ENCODE measurements at places on chromosomes 4 and X. TPM values are rescaled to one million over a fixed set of nuclear protein-coding genes. Genes with fewer than 3 reads are reported as not detected.
A peak's percentile ranks its signal among the peaks of the same experiment; 100 is the strongest.

KANTR gene
- total RNA-seq = 5.0 TPM

ZAR1 gene
- not detected for total RNA-seq

SH2D1A gene
- total RNA-seq = 0.30 TPM

GAGE12H gene
- total RNA-seq = not detected

CAMK2D gene
- 223 TPM for total RNA-seq

VCX3A gene
- not detected for total RNA-seq

IRS4 gene
- not detected for total RNA-seq

DNA sequence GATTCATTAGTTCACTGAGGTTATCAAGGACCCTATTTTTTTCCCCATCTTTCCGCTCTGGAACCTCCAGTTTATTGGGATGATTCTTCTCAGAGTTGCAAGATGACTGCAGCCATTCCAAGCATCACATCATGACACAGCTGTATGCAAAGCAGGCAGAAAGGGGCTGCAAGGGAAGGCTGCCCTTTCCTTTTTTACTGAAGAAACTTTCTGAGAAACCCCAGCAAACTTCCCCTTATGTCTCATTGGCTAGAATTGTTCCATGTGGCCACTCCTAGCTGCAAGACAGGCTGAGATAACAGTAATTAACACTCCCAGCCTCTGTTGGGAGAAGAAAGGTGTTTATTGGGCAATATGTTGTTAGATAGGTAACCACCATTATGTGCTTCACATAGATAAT lies 102.6 kb downstream of the SATL1 start:
- no peaks in the 10 kb centered on the region for H3K36me3 ChIP-seq
- H3K4me3 ChIP-seq = no peak overlapping the region
- no peak for DNase-seq

DNA sequence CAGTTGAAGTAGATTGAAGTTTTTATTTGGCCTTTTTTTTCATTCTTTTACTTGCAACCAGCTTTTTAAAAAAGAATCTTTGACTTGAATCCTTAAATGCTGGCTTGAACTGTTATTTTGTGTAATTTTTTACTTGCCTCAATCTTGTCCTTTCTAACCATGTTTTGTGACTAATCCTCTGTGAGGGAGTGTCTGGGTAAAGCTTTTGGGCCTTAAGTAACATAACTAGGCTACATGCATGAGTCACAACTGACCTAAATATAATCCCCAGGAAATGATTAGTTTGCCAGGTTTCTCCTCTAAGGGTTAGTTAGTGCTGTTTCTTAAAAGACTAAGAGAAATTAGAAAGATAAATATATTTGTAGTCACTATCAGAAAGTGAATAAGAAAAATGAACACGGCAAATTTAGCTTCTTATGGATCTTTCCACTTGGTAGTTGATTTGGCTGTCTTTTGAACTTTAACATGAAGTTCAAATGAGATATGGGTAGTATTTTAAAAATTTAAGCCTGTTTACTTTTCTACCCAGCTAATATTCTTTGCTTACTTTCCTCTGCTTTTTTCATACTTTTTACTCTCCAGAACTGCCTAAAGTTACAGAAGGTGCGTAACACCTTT lies 13.0 kb downstream of the EXOC1 start:
- no peaks in the 10 kb centered on the region for H3K27me3 ChIP-seq
- peak overlapping the region; percentile 75 for H3K27ac ChIP-seq
- peaks cover 21% of the 10 kb centered on the region for H3K4me1 ChIP-seq
- H3K36me3 ChIP-seq = peaks cover 62% of the 10 kb centered on the region
- no peak for DNase-seq
- H3K4me3 ChIP-seq = no peak overlapping the region

GRCh38 chr4:166318810-166319525 lies 445.9 kb downstream of the TLL1 start:
- H3K27me3 ChIP-seq = no peaks in the 10 kb centered on the region
- H3K27ac ChIP-seq = no peak overlapping the region
- no peaks in the 10 kb centered on the region for H3K36me3 ChIP-seq
- DNase-seq = no peak

DNA sequence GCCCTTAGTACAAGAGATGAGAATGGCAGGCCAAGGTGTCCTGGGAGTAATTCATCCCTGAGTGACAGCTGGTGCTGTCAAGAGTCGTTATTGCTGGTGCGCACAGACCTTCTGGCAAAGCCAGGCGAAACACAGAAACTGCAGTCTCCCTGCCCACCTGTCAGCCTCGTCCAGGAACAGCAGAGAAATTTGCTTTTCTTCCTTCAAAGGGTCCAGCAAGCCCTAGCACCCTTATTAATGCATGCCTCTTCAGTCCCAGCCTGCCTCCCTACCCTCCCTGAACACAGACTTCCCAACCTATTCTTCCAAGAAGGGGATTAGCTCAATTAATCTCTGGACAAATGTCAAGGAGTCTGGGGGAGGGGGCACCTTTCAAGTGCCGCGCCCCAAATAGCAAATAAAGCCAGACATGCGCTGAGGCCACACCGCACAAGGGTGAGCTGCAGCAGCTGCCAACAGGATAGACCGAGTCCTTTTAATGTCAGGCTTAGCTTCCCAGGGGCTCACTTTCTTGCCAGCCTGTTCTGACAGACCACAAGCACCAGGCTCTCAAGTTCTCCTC lies 250.7 kb upstream of the RASGEF1B start:
- peaks cover 20% of the 10 kb centered on the region for H3K4me1 ChIP-seq
- H3K27me3 ChIP-seq = no peaks in the 10 kb centered on the region
- H3K27ac ChIP-seq = no peak overlapping the region

GRCh38 chrX:89034679-89035078 lies 287.7 kb downstream of the CPXCR1 start:
- H3K27ac ChIP-seq = no peak overlapping the region
- H3K36me3 ChIP-seq = no peaks in the 10 kb centered on the region
- H3K4me3 ChIP-seq = no peak overlapping the region
- no peak for DNase-seq
- no peaks in the 10 kb centered on the region for H3K27me3 ChIP-seq
- no peaks in the 10 kb centered on the region for H3K4me1 ChIP-seq

DNA sequence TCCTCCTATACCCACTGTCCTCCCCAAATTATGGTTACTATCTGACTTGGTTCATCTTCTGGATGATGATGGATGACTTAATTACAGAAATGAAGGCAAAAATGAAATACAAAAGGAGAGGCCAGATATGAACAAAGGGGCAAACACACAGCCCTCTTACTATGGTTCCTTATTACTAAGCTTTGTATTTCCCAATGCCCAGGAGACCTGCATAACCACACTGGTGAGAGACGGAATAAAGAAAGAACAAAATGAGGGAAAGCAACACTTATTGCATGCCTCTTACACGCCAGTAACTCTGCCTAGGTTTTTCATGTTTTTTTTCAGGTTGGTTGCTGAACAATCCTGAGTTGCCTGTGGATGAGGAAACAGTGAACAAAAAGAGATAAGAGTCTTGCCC lies 120.5 kb downstream of the SLC10A7 start:
- H3K4me3 ChIP-seq = no peak overlapping the region
- H3K36me3 ChIP-seq = no peaks in the 10 kb centered on the region
- H3K4me1 ChIP-seq = peaks cover 10% of the 10 kb centered on the region

DNA sequence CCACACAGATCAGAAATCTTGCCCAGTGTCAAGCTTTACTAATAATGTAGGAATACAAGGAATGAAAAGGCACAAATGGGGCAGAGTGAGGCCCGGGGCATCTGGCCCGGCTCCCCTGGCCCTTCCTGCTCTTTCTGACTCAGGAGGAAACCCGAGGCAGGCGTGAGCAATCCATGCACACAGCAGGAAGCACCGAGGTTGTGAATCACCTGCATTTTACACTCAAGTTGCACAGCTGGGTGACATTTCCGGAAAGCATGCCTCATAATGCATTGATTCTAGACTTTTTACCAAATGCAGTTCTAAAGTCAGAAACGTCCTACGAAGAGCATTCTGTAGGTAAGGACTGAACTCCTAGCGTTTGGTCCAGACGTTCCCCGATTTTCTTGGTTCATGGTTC lies 38.9 kb downstream of the PRIMPOL start:
- peaks cover 25% of the 10 kb centered on the region for H3K36me3 ChIP-seq
- H3K4me1 ChIP-seq = peaks cover 7% of the 10 kb centered on the region
- no peak overlapping the region for H3K27ac ChIP-seq
- no peaks in the 10 kb centered on the region for H3K27me3 ChIP-seq

GRCh38 chrX:74814681-74815080 lies 110.6 kb downstream of the NEXMIF start:
- H3K4me1 ChIP-seq = no peaks in the 10 kb centered on the region
- H3K36me3 ChIP-seq = no peaks in the 10 kb centered on the region
- DNase-seq = no peak
- H3K27ac ChIP-seq = no peak overlapping the region
- no peak overlapping the region for H3K4me3 ChIP-seq

DNA sequence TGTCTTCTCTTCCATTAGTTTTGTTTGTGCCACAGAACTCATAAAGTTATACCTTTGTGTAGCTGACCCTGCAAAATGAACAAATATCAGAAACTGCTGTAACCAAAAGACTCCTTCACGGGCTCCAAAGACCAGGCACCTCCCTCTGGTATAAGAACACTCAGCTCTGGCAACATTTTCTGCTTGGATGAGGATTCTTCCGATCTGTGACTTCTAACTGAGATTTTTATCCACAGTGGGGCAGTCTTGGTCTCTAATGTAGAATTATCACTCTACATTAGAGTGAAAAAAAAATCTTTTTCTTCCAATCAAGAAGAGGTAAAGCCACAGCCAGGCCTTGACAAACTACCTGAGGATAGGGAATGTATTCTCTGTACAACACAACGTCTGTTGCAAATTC lies 38.5 kb upstream of the PRSS48 start:
- DNase-seq = no peak
- peaks cover 26% of the 10 kb centered on the region for H3K4me1 ChIP-seq
- no peaks in the 10 kb centered on the region for H3K27me3 ChIP-seq
- H3K27ac ChIP-seq = no peak overlapping the region
- no peak overlapping the region for H3K4me3 ChIP-seq
- no peaks in the 10 kb centered on the region for H3K36me3 ChIP-seq

GRCh38 chrX:44938111-44938510 lies 65.1 kb downstream of the KDM6A start:
- DNase-seq = no peak
- H3K4me3 ChIP-seq = no peak overlapping the region
- H3K27me3 ChIP-seq = no peaks in the 10 kb centered on the region
- H3K27ac ChIP-seq = no peak overlapping the region
- H3K36me3 ChIP-seq = no peaks in the 10 kb centered on the region
- peaks cover 43% of the 10 kb centered on the region for H3K4me1 ChIP-seq

- H3K4me1 ChIP-seq = no peaks in the 10 kb centered on the region
- no peaks in the 10 kb centered on the region for H3K27me3 ChIP-seq
- no peak overlapping the region for H3K4me3 ChIP-seq
- no peak for DNase-seq
- peak overlapping the region; percentile 78 for H3K27ac ChIP-seq
- H3K36me3 ChIP-seq = no peaks in the 10 kb centered on the region
These were observed 5.6 kb downstream of the OTC start for GRCh38 chrX:38357747-38358673.

DNA sequence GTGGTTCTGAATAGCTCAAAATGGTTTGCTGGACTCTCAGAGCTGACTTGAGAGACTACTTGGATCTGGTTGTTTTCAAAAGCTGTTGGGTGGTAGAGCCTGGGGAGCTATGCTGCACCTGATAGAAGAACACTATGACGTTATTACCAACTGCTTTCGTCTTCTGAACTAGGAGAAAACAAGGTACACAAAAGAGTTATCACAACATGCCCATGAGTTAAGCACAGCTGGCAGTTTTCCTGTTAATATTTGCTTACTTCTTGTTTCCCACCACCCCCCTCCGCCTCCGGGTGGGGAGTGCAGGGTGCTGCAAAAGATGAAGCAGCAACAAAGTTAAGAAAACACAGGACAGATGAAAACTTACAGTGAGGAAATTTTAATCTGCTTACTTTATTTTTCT lies 69.1 kb downstream of the RASL11B start:
- no peak overlapping the region for H3K4me3 ChIP-seq
- H3K27me3 ChIP-seq = no peaks in the 10 kb centered on the region
- H3K27ac ChIP-seq = no peak overlapping the region

DNA sequence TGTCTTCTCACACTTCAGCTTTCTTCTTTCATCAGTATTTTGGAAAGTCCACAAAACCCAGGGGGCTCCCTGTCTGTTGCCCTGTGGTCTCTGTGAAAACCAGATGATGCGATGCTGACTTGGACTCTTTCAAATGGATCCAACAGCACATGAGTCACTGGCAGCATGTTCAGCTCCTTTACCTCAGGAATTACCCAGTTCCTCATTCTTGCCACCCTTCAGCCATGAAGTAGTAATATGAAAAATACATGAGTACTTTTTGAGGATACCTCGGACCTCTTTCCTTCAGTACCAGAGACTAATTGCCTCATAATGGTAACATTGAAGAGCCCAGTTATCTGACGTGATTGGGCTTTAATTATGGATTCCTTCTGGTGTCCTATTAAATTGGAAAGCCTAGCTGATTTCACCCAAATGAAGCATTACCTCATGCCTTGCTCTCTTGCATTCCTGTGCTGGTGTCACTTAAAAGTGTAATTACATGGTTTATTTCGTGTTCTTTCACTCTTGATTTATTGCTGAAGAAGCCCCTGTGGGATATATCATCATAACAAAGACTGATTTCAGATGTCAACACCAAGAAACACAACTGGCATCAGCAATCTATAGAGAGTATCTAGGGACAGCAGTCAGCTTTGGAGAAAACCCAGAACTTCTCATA lies 63.4 kb downstream of the NFKB1 start:
- no peak overlapping the region for H3K27ac ChIP-seq
- no peaks in the 10 kb centered on the region for H3K27me3 ChIP-seq
- peaks cover 8% of the 10 kb centered on the region for H3K36me3 ChIP-seq
- H3K4me1 ChIP-seq = peaks cover 47% of the 10 kb centered on the region
- no peak for DNase-seq

GRCh38 chr4:23737571-23737970 lies 152.3 kb downstream of the PPARGC1A start:
- H3K27me3 ChIP-seq = no peaks in the 10 kb centered on the region
- H3K27ac ChIP-seq = no peak overlapping the region
- DNase-seq = no peak
- H3K36me3 ChIP-seq = no peaks in the 10 kb centered on the region
- H3K4me3 ChIP-seq = no peak overlapping the region
- no peaks in the 10 kb centered on the region for H3K4me1 ChIP-seq

DNA sequence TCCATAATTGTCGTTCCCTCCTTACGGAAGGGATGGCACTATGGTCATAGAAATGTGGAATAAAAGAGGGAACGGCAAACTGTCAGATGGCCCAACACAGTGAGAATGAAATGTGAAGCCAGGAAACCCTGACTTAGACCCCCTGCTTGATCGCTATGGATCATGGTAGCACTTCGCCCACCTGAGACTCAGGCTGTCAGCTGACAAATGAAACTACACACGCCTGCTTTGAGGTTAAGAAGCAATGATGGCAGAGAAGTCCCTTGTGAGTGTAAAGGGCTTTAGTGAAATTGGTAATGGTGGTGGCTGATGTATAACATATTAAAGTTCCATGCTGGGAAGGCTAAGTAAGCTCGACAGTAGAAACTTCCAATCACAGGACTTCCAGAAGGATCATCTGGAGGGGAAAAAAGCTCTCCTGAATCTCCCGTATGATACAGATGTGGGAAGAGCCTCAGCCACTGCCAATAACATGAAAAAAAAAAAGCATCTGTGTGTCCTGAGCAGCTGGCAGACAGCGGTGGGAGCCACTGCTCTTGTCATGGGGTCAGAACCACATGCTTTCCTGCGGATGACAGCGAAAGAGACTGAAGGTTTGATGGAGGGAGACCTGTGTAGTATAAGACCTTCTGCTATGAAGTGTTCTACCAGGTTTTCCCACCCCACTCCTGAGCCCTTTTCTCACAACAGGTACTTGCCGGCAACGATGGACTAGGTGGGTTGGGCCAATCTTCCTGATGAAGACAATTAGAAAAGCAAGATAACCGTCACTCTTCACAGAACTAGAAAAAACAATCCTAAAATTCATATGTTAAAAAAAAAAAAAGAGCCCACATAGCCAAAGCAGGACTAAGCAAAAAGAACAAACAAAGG lies 107.6 kb downstream of the AFAP1 start:
- DNase-seq = no peak
- peak overlapping the region; percentile 84 for H3K27ac ChIP-seq
- H3K4me3 ChIP-seq = peak overlapping the region; percentile 28
- peaks cover 49% of the 10 kb centered on the region for H3K4me1 ChIP-seq
- no peaks in the 10 kb centered on the region for H3K36me3 ChIP-seq
